ENCODE measurements at places on chromosomes 3 and 15.

GRCh38 chr15:79008659-79009058, 63.8 kb upstream of the CTSH start:
- DNase-seq = no peak

- DNase-seq = no peak
Measured at GRCh38 chr15:70140025-70140542, 42.4 kb upstream of the TLE3 start.

GRCh38 chr3:69367586-69367985, 18.3 kb downstream of the FRMD4B start:
- no peak for DNase-seq

DNA sequence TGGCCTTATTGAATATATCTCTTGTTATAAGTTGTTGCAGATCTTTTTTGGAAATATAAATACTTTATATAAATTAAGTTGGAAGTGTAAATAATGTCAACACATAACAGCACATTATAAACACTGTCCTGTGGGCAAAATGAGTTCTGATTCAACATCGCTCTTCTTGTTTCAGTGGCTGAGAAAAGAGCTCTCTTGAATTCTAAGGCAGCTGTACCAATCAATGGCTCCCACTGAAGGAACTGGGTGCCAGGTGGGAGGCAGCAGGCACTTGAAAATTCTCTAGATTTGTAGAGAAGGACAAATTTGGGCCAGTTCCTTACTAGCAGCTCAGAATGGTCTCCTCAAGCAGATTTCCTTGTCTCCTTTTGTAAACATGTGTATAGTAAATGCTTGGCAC, 45.6 kb downstream of the CHST2 start:
- no peak for DNase-seq

- DNase-seq = no peak
Measured at GRCh38 chr3:107800710-107801109, 277.9 kb downstream of the BBX start.

GRCh38 chr3:119292666-119293065, 1.5 kb upstream of the ARHGAP31 start:
- no peak for DNase-seq

DNA sequence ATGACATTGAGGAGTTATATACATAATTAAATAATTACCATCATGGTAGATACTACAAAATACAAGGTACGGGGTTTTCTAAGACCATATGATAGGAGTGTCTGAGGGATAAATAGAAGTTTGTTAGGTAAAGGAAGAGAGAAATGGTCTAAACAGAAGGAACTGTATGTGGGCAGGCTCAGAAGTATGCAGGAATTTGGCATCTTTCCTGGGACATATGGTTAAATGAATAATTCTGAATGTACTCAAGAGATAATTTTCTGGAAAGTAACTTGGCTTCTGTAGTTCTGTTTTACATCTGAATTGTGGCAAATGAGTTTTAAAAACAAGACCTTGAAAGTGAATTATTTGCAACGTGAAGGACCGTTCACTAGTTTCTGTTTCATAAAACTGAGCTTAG, 17.5 kb downstream of the LMCD1 start:
- DNase-seq = no peak

GRCh38 chr15:94671858-94672532, 440.6 kb downstream of the MCTP2 start:
- no peak for DNase-seq

DNA sequence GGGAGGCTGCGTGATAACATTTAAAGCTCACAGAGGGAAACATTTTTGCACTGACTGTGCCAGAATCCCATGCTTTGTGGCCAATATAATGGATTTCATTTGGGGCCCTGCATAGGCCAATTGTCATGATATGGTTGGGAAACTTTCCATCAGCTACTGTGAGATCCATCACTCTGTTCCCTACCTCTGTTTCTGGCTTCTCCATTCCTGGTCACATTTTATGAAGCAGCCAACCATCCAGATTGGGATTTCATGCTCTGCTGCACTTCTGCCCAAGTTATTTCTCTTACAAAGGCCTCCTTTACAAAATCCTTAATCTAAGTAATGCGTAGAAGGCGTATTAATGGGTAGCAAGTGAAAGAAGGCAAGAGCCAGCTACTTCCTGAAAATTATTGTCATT, 221.1 kb downstream of the LRTM1 start:
- DNase-seq = no peak

GRCh38 chr3:90015688-90016356, 908.4 kb downstream of the EPHA3 start:
- DNase-seq = no peak

DNA sequence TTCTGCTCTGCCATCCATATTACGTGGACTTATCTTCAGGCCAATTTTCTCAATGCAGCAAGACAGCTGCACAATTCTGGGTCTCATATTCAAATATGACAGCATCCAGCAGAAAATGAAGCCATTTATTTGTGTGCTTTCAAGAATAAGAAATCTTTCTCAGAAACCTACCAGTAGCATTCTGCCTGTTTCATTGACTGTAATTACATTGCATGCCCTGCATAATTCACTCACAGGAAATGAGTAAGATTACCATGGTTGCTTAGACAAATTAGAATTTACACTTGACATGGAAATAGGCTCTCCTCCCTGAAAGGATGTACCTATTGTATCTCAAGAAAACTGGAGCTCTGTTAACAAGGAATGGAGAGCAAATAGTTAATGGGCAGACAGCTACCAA, 346.6 kb upstream of the DCBLD2 start:
- no peak for DNase-seq

DNA sequence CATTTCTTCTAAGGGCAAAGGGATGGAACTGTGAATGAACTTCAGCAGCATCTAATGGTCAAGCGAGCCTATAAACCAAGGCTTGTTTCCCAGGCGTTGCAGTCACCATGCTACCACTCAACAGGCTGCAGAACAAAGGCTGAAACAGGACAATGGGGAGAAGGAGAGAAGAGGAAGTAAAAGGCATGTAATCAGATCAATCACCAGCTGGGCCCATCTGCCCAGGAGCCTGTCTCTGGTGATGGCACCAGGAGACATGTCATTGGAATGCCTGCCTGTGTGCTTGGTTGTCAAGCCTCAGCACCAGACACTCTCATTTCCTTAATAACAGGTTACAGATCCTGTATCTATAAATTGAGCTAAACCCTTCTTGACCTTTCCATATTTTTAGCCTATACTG, 81.7 kb upstream of the UMPS start:
- no peak for DNase-seq

GRCh38 chr3:100600181-100601042, 9.0 kb upstream of the ADGRG7 start:
- no peak for DNase-seq

- DNase-seq = no peak
Measured at GRCh38 chr3:189325454-189325853, 153.7 kb downstream of the TPRG1 start.

- no peak for DNase-seq
Measured at GRCh38 chr15:71125831-71126450, 10.7 kb downstream of the THSD4 start.

DNA sequence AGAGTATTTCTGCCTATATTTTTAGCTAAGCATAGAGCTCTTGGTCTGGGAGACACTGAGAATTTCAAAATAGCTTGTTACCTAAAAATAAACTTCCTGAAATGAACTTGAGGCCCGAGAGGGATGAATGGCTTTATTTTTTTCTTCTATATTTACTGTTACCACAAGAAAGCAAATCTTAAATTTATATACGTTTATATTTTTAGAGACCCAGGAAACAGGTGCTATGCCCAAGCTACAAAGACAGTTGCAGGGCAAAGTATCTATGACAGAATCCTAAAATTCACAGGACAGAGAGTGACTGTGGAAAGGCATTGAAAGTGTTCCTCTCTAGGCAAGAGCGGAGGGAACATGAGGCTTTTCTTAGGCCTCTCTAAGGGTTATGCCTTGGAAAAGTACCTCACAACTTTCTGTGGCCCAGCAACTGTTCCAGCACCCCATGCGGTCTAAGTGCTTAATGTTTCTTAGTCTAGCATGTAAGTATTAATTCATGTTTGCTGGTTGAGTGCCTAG, 36.5 kb downstream of the TGFBR2 start:
- no peak for DNase-seq

DNA sequence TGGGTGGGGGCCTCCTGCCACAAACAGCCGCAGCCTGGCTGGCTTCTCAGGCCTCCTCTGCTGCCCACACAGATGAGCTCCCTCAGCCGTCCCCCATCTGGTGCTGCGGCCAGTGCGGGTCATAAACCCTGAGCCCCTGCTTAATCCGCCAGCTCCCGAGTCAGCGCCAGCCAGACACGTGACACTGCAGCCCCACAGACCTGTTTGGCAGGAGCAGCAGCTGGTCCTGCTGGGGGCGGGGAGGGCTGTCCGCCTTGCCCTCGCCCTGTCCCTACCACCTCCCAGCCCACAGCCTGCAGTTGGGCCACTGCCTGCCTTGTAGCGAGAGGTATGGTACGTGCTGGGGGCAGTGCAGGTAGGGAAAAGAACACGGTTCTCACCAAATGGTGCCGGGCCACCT, 86.2 kb downstream of the IQSEC1 start:
- DNase-seq = no peak

- DNase-seq = no peak
Measured at GRCh38 chr3:81249540-81250029, 511.9 kb downstream of the GBE1 start.

DNA sequence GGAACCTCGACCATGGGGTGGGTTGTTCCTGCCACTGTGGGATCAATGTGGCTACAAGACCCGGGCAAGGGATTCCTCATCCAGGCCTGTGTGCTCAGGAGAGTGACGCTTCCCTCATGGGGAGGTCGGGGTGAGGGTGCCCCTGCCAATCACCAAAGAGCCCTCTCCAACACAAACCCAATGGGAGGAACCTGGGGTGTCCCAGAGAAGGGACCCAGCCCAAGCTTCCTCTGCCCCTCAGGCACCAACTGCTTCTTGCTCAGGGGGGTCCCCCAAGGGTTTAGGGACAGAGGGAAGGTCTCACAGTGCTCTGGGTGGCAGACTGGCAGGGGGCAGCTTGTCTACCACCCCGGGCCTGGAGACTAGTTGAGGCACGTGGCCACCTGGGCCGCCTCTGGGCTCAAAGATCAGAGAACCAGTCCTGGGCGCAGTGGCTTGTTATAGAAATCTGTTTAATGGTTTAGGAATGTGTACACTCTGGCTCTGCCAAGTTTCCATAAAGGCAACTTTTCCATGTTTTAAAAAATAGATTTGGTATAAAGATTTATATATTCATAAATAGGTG, 26.6 kb downstream of the GP9 start:
- DNase-seq = no peak

DNA sequence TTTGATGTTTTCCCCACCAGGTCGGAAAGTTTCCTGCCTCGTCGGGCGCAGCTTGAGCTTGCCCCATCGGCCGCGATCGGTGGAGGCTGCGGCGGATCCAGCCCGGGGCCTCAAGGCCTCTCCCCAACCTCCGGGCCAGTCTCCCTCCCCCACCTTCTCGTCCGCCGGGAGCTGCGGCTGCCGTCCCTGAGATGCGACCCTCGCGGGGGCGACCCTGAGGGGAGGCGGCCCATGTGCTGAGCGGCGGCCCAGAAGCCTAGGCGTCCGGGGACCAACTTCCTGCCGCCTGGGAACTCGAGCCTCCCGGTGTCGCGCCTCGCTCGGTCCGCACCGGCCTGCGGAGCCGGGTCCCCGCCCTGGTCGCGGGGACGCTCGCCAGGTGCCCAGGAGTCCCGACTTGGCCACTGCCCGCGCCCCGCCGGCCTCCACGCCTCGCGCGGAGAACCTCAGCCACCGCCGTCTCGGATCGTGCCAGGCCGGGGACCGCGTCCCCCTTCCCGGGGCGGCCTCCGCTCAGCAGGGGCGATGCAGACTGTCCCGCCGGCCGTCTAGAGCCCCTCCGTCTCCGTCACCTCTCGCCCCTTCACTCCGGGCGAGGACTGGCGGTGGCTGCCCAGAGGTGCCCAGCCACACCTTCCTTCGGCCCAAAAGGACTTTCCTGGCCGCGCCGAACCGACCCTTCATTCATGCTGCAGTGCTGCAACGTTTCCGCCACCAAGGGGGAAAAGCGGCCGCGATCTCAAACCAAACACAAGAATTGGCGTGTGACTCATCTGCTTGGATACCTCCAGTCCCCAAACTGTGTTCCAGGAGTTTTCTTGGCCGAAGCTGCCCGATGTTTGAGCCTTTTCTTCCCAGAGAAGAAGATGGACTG, 656 bp downstream of the SLMAP start:
- peak; percentile 66 for DNase-seq

- DNase-seq = no peak
Measured at GRCh38 chr3:62277986-62278385, 95.4 kb downstream of the FEZF2 start.

- DNase-seq = no peak
Measured at GRCh38 chr3:118527514-118528044, 507.1 kb downstream of the IGSF11 start.

GRCh38 chr3:181725830-181726229, 14.1 kb downstream of the SOX2 start:
- DNase-seq = no peak

DNA sequence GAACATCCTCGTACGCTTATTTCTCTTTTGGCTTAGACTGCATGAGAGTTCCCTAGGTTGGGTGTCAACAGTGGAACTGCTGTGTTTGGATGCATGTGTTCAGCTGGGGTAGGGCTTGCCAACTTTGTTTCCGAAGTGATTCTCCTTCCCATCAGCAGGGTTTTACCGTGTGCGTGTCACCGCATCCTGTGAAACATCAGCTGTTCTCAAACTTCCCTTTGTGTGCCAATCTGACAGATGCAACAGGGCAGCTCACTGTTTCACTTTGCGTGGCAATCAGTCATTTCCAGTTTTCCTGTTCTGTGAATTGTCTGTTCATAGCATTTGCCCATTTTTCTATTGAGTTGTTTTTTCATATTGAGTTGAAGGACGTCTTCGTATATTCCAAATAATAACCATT, 218.8 kb downstream of the VPS13C start:
- DNase-seq = no peak

DNA sequence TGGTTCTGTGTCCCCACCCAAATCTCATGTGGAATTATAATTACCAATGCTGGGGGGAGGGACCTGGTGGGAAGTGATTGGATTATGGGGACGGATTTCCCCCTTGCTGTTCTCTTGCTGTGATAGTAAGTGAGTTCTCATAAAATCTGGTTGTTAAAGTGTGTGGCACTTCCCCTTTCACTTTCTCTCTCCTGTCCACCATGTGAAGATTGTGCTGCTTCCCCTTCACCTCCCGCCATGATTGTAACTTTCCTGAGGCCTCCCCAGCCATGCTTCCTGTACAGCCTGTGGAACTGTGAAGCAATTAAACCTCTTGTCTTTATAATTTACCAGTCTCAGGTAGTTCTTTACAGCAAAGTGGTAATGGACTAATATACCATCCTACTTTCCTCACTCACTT, 289.6 kb downstream of the EFHB start:
- no peak for DNase-seq

- DNase-seq = no peak
Measured at GRCh38 chr3:130459944-130460343, 57.0 kb upstream of the COL6A6 start.

DNA sequence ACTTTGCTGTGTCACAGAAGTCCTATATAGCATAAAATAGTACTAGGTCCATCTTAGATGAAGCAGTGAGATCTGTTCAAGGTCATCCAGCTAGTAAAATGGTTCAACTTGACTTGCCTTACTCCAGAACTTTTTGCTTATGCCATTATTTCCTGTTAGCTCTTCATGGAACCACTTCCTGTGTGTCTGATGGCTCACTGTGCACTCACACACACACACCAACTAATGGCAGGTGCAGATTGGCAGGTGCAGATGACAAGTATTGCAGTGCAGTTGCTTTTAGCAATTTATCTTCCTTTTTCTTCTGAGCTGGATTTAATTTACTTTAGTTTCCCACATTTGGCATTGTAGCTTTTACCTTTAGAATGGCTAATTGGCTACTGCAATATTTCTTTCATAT, 29.8 kb downstream of the GOLGA8S start:
- DNase-seq = no peak

GRCh38 chr15:100043068-100043641, 298.6 kb downstream of the ADAMTS17 start:
- no peak for DNase-seq

GRCh38 chr3:169242708-169243513, 420.6 kb downstream of the MECOM start:
- DNase-seq = no peak

Data from activated naive CD4-positive, alpha-beta T cell treated with anti-CD3 and anti-CD28 coated beads, Interleukin-2, amount 50 U/mL, for 72 hours (primary cell).